Activated B cell treated with CpG ODN at 0.5 μM for 24 hours (primary cell): ENCODE measurements at places on chromosomes 2 and 18.

GRCh38 chr2:142217804-142218203, 87.0 kb upstream of the LRP1B start:
- DNase-seq, result no peak

GRCh38 chr2:205474741-205475415, 207.4 kb upstream of the NRP2 start:
- DNase-seq, result no peak

GRCh38 chr2:70690846-70691245, 77.2 kb downstream of the ADD2 start:
- no peak for DNase-seq

- no peak for DNase-seq
Observed at GRCh38 chr2:45936623-45936979, 285.1 kb downstream of the PRKCE start.

DNA sequence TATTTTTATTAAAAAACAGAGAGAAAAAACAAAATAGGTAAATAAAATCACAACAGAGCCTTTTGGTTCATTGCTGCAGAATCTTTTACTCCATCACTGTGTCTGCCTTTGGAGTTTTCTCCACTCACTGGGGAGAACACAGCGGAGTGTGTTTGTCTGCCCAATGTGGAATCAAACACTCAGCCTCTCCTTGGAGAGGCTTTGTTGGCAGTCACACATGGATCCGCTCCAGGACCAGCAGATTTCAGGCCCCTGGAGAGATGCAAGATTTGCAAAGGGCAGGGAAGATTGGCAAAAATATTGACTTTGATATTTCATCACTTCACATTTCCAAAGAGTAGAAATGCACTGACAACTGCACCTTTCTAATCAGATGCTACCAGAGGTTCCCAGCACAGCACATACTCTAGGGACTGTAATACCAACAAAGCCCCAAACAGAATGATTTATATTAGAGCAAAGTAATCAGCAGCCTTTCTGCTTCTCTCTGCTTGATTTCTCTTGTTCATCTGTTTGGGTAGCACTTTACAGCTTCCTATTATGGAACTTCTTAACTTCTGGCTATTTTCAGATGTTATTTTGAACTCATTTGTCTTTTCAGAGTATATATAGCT, 1898.8 kb upstream of the PIK3C3 start:
- DNase-seq, result no peak
